Left ventricle myocardium superior (tissue), 1 donor: ENCODE measurements at places on chromosomes 3 and 15.

DNA sequence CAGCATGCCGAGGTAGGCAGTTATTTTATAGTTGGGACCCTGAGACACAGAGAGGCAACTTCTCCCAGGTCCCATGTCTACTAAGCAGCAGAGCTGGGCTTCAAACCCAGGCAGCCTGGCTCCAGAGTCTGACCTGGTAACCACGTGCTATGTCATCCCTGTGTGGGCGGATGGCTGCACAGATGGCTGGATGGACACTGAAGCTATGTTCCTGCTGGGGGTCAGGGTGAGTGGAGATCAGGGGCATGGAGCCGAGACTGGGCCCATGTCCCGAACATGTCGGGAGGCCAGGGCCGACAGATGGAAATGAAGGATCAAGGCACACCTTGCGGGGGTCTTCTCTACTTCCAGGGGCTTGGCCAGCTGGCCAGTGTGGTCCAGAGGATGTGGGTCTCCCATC lies 9.3 kb upstream of the FBLN2 start:
- DNase-seq, result no peak

- DNase-seq, result no peak
Observed at GRCh38 chr3:96863129-96863740, 48.8 kb downstream of the EPHA6 start.

DNA sequence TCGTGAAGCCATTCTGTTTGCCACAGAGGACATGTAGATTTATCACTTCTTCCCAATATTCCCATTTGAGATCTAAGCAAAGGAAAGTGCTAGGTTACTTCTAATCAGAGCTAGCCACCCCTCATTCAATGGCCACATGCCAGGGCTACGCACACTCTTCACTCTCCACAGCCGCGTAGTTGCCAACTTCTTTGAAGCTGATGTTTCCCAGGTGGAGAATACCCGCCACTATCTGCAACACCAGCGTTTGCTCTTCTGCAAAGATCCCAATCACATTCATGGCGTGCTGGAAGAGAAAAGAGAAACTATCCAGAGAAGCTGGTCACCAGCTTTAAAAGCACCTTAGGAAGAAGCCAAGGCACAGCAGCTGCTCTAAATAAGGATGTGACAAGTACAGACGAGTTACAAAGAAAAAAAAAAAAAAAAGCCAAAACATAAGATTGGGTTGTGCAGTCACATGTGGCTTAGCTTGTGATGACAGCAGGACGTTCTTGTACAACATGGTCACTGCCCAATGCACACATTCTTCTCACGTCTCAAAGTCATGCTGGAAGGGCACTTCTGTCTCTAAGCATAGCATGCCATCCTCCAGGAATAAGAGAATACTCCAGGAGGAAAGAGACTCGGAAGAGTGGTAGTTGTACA lies 16.4 kb downstream of the LDHAL6B start:
- no peak for DNase-seq

- DNase-seq, result no peak
Observed at GRCh38 chr3:113747283-113748046, 630 bp downstream of the ATP6V1A start.
